ENCODE measurements at places on chromosomes 2 and 18.

DNA sequence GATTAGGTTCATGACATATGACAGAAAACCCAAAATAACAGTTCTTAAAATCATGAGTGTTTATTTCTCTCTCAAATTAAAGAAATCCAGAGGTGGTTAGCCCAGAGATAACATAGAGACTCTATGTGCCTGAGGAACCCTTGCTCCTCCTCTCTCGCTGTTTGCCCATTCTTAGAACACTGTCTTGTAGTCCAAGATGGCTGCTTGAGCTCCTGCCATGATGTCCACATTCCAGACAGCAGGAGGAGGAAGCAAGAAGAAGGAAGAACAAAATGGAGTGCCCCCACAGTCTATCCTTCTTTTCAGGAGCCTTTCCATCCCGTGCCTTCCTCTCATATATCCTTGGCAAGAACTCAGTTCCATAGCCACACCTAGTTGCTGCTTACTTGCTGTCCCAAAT, 13.9 kb upstream of the ST8SIA5 start:
- no peak for DNase-seq

DNA sequence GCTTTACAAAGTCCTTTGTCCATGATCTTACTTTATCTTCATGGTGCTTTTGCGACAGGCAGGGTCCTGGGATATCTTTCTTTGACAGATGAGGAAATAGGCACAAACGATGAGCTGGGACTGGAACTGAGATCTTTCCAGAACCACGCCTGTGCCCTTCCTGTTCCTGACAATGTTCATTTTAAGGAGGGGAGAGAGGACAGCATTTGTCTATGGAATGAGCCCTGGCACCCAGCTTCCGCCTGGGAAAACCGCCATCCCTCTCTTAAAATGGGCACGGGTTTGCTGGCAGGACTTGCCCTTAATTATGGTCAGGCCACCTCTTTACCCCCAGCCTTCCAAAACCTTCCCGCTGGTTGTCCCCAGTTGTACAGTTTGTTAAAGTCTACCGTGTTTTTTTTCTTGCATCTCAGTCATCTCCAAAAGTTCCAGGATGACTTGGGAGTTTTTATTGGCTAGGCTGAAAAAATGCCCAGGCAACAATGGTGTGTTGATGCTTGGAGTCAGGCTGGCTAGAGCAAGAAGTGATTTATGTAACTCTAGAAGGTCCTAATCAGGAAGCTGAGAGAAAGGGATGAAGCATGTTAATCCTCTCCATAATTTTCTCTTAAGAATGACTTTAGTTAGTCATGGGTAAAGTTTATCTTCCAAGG, 264.9 kb upstream of the EPAS1 start:
- no peak for DNase-seq

GRCh38 chr2:189798312-189799029, 14.2 kb downstream of the PMS1 start:
- DNase-seq = no peak

DNA sequence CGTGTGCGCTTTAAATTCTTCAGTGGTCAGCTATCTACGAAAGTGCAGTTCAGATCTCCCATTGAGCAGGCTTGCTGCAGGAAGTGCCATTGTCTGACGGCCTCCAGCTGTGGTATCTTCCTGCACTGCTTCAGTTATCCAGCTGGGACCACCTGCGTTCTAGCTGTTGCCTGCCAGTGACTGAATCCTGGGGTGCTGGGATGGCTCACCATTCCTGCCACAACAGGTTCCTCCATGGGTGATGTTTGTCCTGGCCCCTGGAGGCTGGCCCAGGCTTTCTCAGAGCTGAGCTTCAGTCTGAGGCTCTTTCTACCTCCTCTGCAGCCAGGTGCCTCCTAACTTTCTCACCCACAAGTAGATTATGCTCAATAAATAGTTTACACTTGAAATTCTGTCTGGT, 498.5 kb upstream of the HS6ST1 start:
- no peak for DNase-seq

DNA sequence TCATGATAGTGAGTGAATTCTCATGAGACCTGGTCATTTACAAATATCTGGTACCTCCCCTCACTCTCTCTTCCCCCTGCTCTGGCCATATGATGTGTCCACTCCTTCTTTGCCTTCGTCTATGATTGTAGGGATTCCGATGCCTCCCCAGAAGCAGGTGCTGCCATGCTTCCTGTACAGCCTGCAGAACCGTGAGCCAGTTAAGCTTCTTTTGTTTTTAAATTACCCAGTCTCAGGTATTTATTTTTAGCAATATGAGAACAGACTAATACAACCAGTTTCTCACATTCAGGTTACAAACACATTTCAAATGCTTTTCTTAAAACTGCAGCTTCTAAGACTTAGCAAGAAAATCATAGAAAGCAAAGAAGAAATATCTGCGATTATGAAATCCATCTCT, 321.2 kb upstream of the CDH7 start:
- DNase-seq = no peak

GRCh38 chr2:108547606-108548005, 13.3 kb downstream of the LIMS1 start:
- DNase-seq = no peak

DNA sequence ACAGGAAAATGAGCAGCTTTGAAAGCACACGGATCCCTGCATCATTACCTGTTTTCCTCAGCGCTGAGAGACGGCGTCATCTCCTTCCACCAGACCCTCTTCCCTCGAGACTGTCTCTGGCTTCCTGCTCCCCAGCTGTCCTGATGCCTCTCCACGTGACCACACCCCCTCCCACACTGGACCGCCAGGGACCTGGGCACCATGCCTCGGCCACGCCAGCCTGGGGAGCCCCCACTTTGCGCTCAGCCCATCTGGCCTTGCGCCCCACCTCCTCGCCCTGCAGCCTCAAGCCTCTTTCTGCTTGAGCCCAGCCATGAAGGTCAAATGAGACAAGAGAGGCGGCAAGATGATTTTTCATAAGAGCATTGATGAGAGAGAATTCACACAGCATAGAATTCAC, 66.0 kb upstream of the ACKR3 start:
- no peak for DNase-seq

- no peak for DNase-seq
These were observed 52.3 kb downstream of the RAB10 start for GRCh38 chr2:26086155-26086637.

- no peak for DNase-seq
These were observed 2.0 kb downstream of the INO80C start for GRCh38 chr18:35495536-35496314.

DNA sequence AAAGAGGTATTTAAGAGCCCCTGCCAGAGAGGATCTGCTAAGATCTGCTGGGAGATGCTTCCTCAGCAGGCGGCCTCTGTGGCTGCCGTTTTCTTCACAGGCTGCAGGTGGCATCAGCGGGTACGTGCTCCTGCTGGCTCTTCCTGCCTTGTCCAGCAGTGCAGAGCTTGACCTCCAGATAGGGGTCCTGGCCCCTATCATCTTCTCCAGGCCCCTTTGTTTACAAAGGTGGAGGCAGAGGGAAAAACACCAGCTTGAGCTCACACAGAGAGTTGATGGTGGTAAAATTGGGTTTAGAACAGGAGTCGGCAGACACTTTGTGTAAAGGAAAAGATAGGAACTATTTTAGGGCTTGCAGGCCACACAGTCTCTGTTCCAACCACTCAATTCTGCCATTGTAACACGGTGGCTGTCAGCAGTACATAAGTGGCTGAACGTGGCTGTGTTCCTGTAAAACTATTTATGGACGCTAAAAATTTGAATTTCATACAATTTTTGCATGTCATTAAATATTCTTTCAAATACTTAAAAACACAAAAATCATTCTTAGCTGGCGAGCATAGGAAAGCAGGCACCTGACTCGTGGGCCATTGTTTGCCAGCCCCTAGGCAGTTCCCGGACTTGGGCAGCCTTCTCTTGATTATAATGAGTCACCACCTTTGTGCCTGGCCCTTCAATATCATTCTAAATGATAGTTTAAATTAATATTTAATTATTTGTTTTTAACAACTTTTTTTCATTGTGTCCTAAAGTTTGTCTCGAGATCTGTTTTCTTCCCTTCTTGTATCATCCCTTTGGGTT, 98.2 kb upstream of the B3GNT7 start:
- peak; percentile 37 for DNase-seq

GRCh38 chr18:53909668-53910067, 314.8 kb downstream of the MBD2 start:
- no peak for DNase-seq

- DNase-seq = no peak
These were observed 73.2 kb upstream of the BOD1L2 start for GRCh38 chr18:57073501-57074187.

DNA sequence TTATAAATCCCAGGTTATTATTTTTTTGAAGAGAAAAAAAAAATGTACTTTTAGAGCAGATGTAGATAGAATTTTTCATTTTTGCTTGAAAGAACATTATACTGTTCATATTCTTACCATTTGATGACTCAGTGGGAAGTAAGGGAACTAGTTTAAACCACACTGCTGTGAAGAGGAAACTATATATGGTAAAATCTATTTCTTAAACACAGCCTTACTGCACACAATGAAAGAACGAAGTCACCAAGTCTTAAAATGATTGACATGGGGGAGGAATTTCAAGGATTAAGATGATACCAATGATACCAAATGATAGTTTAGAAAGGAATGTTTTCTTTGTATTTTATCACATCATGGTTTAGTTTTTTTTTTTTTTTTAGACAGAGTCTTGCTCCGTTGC, 5.0 kb downstream of the ACTR2 start:
- no peak for DNase-seq

DNA sequence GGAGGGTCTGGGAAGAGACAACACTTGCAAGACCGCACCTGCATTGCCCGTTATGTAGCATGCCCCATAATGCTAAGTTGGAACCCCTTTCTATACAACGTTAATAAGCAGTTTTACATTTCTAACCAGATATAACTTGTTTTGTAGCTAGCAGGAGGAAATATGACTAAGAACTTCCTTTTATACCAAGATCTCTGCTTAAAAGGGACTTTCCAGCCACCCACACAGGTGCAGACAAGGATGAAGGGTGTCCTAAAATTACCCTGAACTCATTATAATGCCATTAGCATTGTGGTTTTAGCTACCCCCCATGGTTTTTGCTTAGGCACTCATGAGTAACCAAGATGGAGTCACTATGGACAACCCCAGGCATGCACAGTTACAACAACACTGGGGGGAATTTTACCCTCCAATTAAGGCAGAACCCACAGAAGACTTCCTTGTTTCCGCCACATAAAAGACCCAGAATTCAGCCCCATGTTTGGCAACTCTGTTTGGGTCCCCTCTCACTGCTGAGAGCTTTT, 362.8 kb downstream of the CBLN2 start:
- no peak for DNase-seq

DNA sequence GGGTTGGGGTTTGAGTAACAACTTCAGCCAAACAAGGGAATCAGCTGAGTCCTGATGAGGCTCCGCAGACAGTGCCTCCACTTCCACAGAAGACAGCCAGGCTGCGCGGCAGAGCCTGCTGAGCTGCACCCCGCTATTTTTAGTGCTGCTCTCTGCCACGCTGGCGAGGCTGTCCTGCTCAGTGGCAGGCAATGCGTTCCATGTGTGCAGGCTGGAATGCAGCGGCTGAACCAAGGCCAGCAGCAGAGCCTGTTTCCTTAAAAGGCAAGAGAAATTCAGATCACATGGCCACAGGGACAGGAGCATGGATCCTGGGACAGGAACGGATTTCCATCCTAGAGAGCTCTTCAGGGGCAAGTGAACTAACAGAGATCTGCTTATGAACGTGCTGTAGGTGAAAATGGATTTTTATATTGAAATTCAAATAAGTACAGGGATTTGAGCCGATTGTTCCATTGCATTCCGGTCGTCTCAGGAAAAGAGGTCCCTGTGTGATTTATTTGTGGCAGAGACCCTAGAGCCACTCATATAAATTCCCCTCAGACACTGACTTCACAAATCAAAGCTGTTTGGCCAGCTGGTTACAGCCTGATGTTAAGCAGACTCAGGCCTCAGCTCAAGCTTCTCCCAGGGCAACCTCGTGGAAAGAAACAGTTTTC, 98.7 kb downstream of the COL6A3 start:
- no peak for DNase-seq

GRCh38 chr2:232941912-232942594, 71.0 kb downstream of the NGEF start:
- no peak for DNase-seq

DNA sequence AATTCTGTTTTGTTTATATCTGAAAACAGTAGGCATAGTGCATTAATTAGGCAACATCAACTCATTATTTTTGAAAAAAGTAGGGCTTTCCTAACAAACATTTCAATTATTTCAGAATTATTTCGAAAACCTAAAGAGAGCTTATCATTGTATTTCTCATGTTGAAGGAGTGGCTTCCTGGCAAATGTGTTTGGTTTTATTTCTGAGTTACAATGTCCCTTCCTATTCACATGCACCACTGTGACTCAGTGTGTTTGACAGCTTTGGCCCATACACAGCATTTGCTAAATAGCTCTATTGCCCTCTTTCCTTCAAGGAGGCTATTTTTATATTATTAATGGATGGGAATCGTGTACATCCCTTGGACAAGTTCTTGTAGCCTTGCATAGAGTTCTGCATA, 205.9 kb downstream of the PTGR3 start:
- DNase-seq = no peak

- no peak for DNase-seq
These were observed 215.4 kb downstream of the AFF3 start for GRCh38 chr2:99926986-99927385.

DNA sequence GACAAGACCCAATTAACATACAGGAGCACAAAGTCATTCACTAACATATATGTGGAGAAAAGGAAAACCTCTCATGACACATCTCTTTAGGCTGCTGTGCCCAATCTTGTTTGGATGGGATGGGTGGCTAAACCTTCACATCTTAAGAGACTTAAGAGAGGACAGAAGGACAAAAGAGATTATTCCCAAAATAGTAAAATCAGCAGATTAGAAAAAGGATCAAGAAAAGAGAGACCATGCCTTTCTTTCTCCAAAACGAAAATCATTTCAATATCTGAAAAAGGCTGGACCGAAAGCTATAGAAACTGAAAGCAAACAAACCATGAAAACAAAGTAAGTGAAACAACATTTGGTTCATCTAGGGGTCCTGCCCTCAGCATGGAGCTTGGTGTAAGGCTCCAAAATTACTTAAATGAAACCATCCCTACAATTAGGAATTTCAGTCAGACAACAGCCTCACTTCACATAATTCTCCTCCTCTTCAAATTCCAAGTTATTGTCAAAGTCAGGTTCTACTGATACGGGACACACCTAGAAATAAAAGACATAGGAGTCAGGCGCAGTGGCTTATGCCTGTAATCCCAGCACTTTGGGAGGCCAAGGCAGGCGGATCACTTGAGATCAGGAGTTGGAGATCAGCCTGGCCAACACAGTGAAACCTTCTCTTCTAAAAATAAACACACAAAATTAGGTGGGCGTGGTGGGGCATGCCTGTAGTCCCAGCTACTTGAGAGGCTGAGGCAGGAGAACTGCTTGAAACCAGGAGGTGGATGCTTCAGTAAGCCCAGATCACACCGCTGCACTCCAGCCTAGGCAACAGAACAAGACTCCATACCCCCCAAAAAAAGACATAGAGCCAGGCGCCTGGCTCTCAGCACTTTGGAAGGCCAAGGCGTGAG, 5.2 kb downstream of the STARD7 start:
- DNase-seq = no peak

- no peak for DNase-seq
These were observed 214.2 kb upstream of the ACVR2A start for GRCh38 chr2:147630585-147630984.
